Activated T-cell treated with anti-CD3 and anti-CD28 coated beads for 1 hour (primary cell): ENCODE measurements at places on chromosomes 2 and 18.

DNA sequence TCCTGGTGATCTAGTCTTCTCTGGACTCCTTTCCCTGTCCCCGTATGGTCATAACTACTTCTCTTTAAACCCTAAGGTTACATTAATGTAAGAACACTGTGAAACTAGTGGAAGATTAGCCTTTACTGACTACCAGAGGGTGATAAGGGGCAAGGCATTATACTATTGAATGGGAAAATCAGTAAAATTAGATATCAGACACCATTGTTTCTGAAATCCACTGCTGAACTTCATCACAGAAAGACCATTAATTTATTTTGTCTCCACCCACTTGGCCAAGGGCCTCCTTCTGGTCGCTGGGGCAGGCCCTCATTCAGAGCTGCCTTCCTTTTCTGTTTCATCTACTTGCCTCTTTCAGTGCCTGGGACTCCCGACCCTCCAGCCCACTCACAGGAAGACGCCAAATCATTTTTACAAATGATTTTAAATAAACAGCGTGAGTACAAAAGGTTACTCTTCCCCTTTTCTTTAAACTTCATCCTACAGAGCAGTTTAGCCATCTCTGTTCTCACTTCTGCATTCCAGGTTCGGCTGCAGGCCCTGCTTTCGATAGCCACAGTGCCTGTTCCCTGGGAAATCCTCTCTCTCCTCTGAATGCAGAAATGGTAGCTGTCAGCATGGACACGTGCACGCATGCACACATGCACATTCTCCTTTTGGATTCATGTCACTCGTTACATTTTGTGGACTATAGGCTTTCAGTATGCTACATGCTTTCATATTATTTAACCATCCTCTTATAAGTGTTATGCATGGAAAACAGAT is 70.3 kb upstream of the DOCK10 start:
- no peak for DNase-seq

GRCh38 chr18:57976230-57976773 is 67.7 kb upstream of the NEDD4L start:
- no peak for DNase-seq

- DNase-seq = no peak
Observed at GRCh38 chr2:183259921-183260320, 135.7 kb downstream of the NUP35 start.

DNA sequence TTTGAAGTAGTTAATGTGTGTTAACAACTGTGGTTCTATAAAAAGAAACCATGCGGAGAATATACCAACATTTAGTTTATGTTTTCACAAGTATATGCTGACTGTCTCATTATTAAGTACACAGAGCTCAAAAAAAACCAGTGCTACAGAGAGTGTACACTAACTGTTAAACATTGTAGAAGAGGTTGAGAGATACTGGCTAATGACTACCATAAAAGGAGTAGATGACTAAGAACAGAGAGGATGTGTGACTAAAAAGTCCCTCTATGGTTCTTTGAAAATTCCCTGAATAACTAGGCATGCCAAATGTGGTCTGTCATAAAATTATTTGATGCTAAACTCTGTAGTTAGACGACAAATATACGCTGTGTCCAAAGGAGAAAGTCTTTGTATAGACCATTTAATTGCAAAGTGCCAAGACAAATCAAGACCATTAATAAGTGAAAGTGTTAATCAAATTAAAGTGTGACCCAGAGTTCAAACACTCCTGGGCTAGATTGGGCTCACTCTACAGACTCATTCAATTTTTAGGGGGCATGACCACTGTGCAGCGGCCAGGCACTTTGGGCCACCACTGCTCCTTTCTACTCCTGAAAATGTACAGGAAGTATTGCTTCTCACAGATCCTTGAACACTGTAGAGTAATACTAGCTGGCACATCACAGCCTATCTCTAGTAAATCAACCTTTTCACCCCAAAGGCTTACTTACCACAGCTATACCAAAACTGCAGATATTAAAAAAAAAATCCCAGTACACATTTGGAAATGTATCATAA is 45.1 kb upstream of the SERTAD2 start:
- DNase-seq = no peak
